EL (cell line): ENCODE measurements at places on chromosomes 12 and 14.

- DNase-seq: peak; percentile 49
These were observed 22.3 kb upstream of the PLEKHH1 start for GRCh38 chr14:67510836-67511235.

DNA sequence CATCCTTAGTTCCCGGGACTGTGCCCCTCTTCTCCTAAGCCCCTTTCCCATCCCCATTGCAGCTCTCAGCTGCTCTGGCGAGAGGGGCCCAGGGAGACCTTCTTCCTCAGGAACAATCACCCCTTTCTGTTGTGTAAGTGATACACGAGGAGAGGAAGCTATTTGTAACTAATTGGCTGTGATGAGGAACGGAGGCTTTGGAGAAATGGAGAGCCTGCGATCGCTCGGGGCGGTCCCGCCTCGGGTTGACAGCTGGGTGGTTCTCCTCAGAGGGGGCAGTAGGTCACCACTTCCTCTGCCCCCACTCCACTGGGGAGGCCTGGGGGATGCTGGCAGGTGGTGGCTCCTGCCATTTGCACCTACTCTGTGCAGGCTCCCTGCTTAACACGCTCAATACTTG lies 6.6 kb upstream of the PGF start:
- no peak for DNase-seq

DNA sequence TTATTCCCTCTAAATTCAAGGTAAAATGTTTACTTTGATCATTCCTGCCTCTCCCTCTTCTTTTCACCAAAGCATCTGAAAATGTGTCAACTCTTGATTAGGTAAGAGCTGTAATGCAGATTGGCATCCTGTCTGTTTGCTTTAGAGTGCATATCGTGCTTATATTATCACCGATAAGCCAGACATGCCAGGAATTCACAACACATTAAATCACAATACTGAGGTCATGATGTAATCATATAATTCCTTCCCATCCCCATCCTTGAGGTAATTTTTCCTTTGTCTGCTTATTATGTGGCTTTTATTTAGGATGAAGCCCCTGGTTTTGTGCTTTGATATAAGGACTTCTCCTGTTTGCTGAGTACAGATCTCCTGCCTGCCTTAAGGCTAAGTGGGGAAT lies 10.2 kb downstream of the DDX47 start:
- peak; percentile 92 for DNase-seq

GRCh38 chr14:90460136-90460535 lies 63.3 kb downstream of the CALM1 start:
- DNase-seq: peak; percentile 25

- no peak for DNase-seq
These were observed 48.9 kb upstream of the BTG1 start for GRCh38 chr12:92194561-92194960.

- DNase-seq: no peak
These were observed 53.4 kb downstream of the CYP46A1 start for GRCh38 chr14:99737451-99737951.

DNA sequence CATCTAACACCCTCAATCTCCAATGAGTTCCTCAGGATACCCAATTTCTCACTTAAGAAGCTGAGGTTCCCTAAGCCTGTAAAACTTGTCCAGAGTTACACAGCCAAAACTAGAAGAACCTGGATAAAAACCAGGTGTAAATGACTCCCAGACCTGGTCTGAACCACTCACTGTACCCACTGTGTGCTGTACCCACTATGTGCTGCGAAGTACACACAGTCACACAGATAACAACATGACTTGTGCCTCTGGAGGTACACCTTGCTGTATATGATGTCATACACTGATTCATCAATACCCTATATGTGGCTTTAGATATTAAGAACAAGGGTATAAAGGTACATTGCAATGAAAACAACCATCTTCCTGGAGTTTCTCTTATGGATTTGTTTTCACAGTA lies 66.1 kb downstream of the PPM1H start:
- DNase-seq: no peak

DNA sequence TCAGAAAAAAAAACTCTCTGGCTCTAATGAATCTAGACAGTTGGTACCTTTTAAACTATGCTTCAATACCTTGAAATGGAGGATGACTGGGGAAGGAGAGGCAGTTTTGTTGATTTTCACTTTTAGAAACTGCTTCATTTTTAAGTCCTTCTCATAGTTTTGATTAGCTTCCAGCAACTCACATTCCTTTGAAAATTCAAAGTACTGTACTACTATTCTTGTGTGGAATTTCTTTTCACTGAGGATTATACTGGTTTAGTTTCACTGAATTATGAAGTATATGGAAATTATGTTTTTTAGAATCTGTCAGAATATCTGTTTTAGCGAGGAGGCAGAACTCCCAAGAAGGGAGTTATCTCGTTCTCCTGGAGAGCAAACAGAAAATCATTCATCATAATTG lies 116.3 kb downstream of the TGFB3 start:
- no peak for DNase-seq

GRCh38 chr14:85575617-85575898 lies 45.6 kb downstream of the FLRT2 start:
- no peak for DNase-seq

DNA sequence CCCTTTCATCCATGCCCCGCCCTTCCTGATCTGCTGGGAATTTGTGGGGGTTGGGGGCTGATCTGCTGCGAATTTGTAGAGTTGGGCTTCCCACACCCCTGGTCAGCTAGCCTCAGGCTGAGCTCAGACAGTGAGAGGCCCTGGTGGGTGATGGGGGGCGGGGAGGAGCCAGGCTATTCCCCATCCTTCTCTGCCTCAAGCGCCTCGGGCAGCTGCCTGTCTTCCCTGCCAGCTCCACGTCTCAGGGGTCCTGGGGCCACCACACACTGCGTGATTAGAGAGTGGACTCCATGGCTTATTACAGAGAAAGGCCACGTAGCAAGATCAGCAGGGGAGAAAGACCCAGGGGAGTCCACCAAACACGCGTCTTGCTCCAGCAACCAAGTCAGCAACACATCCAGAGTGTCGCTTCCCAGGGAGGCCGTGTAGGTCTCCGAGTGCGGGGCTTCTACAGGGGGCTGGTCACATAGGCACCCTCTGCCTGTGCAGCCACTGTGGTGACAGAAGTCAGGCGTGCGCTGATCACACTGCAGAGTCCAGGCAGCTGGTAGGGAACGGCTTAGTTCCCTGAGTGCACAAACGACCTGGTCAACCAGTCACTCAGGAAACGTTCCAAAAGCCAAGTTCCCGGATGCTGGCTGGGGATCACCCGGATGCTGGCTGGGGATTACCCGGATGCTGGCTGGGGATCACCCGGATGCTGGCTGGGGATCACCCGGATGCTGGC lies 254.4 kb upstream of the SFSWAP start:
- no peak for DNase-seq

DNA sequence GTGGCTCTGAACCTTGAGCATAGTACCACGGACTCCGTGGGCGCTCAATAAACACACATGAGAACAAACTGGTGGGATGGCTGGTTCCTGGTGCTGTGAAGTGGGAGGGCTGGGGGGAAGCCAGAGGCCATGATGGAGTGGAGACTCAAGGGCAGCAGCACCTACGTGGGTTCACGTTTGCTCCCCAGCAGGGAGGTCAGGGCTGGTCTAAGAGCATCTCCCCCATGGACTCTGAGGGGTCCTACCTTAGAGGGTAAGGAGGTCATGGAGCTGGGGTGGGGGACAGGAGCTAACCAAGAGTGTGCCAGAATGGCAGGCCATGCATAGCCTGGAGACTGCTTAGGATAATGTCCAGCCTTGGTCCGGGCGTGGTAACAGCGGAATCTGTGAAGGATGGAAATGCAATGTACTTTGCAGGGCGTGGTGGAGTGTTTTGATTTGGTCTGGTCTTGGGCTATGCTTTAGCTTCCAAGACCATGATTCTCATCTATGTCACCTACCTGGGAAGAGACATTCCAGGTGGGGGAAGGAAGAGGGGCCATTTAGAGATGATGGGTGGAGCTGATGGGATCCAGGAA lies 103.0 kb downstream of the PRMT8 start:
- DNase-seq: no peak

DNA sequence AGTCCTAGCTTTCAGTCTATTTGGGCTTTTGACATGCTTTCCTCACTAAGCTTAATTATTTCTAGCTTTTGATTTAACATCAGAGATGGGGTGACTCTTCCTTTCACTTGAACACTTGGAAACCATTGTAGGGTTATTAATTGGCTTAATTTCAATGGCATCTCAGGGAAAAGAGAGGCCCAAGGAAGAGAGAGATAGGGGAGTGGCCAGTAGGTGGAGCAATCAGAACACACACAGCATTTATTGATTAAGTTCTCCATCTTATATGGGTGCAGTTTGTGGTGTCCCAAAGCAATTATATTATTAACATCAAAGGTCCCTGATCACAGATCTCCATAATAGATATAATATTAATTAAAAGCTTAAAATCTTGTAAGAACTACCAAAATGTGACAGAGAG lies 1466.1 kb upstream of the SEL1L start:
- DNase-seq: peak; percentile 4

DNA sequence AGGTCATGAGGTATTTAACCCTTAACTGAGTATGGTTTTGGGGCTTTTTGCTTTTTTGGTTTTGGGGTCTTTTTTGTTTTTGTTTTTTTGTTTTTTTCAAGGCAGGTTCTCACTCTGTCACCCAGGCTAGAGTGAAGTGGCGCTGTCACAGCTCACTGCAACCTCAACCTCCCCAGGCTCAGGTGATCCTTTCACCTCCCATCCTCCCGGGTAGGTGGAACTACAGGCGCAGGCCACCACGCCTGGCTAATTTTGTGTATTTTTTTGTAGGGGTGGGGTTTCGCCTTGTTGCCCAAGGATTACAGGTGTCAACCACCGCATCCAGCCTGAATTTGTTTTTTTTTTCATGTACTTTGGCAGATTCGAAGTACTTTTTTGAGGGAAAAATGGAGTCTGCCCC lies 19.9 kb downstream of the RAP1B start:
- DNase-seq: no peak

GRCh38 chr12:57744194-57744776 lies 554 bp upstream of the TSPAN31 start:
- DNase-seq: no peak

DNA sequence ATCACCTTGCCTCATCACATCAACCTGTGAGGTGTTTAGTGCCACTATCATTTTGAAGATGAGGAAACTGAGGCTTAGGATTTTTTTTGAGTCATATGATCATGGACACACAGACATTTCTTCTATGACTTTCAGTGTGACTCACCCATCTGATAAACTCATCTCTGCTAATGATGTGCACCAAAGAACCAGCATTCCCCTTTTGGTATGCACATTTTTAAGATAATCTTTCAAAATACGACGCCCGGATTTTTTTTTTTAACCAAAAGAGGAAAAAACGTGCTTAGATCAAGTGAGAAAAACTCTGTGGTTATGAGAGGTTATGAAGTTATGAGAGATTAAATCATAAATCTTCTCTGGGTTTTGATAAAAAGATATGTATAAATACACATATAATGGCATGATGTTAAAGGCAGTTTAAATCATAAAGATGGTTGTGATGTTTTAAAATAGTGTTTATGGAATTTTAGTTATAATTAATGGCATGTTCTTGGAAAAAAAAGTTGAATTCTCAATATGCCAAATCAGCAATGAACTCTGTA lies 948.1 kb downstream of the TMTC2 start:
- peak; percentile 2 for DNase-seq

DNA sequence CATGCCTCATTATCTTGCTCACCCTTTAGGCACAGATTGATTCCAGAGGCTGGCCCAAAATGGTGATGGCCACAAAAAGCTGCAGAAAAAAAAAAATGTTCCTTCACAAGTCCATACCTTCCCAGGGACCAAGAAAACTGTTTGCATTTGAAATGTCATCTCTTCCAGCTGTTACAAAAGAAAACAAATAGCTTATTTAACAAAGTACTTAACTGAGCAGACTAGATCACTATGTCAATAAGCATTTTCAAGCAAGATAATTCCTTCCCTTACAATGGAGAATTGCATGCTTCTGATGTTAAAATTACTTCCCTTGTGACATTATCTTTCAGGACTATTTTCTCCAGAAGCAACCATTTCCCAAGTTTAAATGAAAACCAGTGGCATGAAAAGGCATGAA lies 377.9 kb upstream of the KITLG start:
- no peak for DNase-seq

GRCh38 chr14:31717294-31718085 lies 156.3 kb downstream of the NUBPL start:
- DNase-seq: no peak

GRCh38 chr14:93490001-93490400 lies 59.3 kb downstream of the UNC79 start:
- DNase-seq: no peak

DNA sequence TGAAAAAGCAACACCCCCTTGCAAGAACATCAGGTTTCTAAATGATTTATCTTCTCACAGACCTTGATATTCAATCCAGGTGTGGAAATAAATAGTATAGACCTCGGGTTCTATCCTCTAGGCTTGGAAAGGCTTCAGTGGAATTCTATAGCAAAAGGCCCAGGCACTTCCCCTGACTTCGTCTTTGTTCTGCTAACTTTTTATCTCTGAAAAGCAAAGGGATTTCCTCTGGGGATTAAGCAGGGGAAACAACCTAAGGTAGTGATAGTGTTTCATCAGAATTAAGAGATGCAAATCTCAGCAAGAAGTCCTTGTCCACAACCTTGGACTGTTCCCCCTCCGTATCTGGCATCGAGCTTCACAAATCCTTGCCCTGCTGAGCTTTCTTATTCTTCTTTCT lies 59.5 kb upstream of the DUSP6 start:
- no peak for DNase-seq

DNA sequence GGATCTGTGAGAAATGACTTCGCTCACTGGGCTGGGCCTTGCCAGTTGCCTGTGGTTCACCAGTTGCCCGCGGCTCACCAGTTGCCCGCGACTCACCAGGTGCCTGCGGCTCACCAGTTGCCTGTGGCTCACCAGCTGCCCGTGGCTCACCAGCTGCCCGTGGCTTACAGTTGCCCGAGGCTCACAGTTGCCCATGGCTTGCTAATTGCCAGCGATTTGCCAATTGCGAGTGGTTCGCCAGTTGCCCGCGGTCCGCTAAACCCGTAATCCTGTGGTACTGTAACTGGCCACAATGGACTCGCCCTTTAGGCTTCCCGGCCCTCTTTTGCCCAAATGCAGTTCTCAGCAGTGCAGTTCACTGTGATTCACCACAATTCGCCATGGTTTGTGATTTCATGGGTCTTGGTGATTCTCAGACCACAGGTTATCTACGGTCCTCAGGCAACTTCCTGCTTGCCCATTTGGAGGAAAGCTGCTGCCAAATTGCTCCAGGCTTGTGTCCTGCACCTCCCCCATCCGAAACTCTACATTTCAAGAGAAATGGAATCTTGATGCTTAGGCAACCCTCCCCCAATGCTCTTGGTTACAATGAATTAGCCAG lies 15.0 kb upstream of the MEG3 start:
- peak; percentile 70 for DNase-seq
